Gastrocnemius medialis (tissue), 4 donors: ENCODE measurements at places on chromosomes 1 and 21. TPM values are rescaled to one million over a fixed set of nuclear protein-coding genes. Genes with fewer than 3 reads are reported as not detected.

DNA sequence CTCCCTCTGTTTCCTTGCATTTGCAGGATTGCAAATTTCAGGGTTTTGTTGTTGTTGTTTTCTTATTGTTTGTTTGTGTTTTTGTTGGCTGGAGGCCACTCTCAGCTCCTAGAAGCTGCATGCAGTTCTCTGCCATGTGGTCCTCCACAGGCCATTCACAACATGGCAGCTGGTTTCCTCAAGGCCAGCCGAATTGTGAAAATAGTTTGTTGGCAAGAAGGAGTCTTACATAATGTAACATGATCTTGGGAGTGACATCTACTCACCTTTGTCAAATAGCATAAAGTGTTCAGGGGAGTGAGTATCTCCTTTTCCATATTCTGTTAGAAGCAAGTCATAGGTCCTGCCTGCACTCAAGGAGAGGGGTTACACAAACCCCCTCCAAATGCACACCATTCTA, 10.6 kb upstream of the UAP1 start:
- DNase-seq = no peak

- DNase-seq = no peak
Measured at GRCh38 chr1:77263708-77264107, 18.1 kb upstream of the AK5 start.

DNA sequence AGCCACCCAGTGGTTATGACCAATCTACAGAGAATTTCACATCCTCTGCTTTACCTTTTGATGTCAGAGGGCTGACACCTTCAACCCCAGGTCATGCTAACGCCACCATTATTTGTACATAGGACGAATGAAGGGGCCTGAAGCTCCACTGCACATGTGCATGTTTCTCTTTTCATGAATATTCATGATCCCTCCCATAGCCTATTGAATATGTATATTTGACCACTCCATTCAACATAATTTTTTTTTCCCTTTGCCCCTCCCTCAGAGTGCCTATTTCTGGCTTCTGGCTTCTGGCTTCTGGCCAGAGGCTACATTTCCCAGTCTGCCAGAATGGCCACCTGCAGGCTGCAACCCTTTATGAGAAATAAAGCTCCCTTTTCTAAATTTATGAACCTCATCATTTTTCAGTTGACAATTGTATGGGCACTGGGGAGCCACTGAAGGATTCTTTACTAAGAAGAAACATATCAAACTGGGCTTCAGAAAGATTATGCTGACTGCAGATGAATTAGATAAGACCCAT, 406.7 kb downstream of the SIPA1L2 start:
- DNase-seq = no peak

DNA sequence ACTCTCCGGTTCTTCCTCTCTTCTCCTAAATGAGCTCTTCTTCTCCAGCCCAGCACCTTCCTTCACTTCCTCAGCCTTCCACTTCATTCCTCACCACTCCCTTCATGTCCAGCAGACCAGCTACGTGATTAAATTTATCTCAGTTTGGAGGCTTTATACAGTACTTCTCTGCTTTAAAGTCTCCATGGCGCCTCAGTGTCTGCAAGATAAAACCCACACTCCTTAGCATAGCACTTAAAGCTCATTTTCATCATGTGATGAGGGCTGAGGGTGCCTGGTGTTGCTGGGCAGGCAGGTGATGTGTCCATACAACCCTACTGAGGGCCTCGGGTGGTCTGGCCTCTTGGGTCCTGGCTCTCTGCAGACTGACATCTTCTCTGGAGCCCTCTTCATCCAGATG, 7.7 kb downstream of the SLC5A9 start:
- no peak for DNase-seq

CADM3 gene
- total RNA-seq = 1.2 TPM

KRTAP12-1 gene
- not detected for total RNA-seq

TCEA3 gene
- total RNA-seq = 196 TPM

LGR6 gene
- total RNA-seq = 0.15 TPM
